Activated CD4-positive, CD25-positive, alpha-beta regulatory T cell (primary cell): ENCODE measurements at places on chromosomes 1 and 21.

- DNase-seq = no peak
Observed at GRCh38 chr21:44444286-44444931, 10.9 kb upstream of the LRRC3 start.

DNA sequence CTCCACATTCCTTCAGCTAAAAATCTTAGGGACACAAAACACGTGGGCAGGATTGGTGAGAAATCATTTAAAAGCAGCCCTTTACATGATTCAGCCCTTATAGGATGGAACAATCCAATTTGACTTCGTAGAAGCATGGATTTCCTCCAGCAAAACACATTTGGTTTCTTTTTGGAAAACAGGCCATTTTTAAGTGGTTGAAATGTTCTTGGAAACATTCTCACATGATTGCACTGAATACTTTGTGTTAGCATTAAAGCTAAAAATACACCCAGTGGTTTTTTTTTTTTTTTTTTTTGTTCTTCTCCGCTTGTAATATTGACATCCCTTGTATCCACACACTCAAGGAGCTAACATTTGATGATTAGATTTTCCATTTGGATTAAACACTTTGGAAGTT, 42.1 kb upstream of the ABCG1 start:
- DNase-seq = no peak

GRCh38 chr1:33532936-33533335, 60.5 kb downstream of the ZSCAN20 start:
- DNase-seq = no peak

DNA sequence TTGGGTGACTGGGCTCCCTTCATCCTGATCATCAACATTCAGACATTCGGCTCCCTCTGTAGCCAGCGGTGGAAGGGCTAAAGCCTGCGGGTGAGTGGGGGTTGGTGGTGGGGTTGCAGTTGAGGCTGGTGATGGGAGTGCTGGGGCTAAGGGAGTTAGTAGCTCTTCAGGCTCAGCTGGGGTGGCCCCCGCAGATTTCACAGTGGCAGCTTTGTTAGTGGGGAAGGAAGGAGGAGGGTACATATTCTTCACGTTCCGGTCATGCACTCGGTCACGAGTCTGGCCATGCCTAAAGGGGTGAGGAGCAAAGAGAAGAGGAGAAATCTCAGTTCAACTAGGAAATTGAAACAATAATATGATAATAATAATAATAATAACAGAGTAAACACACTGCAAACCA, 6.8 kb downstream of the PSMB4 start:
- DNase-seq = no peak

DNA sequence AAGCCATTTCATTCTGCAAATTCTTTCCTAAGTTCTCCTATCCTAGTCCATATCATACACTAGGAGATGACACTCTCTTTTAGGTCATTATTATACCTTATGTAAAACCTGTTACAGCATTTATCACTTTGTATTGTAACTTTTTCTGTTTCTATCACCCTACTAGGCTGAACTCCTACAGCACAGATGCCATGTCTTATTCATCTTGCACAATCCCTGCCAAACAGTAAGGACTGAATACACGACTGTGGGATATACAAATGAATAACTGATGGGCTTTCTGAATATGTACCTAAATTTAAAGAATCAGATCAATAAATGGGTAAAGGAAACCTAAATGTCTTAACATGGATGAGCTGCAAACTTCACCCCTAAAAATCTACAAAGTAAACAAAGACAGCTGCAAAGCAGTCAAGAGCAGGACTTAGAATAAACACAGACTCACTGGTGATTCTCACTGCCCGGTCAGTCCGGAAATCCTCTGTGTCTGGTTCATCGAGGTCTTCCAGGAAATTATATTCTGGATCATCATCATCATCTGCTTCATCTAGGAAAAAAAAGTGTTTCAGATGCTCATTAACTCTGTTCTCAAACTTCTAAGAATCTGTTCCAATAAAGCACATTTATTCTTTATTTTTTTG, 62.3 kb downstream of the GON4L start:
- no peak for DNase-seq

GRCh38 chr21:25708467-25709065, 26.1 kb downstream of the ATP5PF start:
- peak; percentile 8 for DNase-seq

- no peak for DNase-seq
Observed at GRCh38 chr21:42532466-42533181, 19.0 kb downstream of the SLC37A1 start.

GRCh38 chr1:46797696-46798470, 963 bp upstream of the CYP4B1 start:
- DNase-seq = no peak

DNA sequence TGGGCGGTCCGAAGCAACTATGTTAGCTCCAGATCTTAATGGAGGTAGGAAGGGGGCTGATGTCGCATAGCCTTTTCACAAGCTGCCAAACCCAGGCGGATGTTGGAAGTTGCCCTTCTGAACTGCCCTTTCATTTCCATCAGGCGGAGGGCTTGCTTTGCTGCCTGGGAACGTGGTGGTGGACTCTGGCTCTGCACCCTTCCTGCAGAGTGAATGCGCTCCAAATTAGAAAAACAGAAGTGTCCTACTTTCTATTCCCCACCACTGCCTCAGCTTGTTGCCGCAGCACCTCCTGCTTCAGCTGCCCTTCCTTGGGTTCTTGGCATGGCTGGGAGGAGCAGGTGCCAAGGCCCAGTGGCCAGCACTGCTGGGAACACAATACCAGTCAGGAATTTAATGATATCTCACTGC, 60.6 kb downstream of the AK4 start:
- no peak for DNase-seq

DNA sequence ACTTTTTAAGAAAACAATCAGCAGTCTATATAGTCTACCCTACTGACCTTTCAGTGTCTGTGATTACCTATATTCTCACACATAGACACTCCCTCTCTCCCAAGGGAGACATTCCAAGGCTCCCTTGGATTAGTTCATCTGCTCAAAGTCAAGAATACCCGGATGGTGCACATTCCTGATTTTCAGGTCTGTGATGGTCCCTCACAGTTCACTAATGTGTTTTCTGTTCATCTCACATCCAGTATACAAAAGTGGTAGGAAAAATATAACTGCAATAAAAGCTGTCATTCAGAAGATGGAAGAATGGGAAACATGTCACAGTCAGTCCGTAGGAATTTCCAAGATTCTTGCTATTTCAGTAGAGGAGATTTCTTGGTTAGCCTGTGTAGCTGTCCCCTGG, 224.1 kb upstream of the CACYBP start:
- DNase-seq = no peak

DNA sequence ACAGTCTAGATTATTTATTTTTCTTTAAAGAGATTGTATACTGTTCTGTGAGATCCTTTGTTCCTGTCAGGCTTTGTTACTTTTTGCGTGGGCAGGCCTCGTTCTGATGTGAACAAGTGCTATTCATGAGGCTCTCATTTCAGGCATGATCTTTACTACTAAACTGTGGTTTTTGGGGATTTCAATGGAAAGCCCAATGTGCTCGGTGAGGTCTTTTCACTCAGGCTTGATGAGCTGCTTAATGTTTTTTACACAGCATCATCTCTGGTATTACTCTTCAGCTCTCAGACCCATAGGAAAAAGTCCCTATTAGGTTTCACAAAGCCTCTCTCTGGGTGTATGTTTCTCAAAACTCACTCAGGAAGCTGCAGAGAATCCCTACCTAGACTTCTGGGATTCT, 419.4 kb downstream of the GPATCH2 start:
- no peak for DNase-seq

GRCh38 chr1:238895911-238896310, 490.5 kb upstream of the CHRM3 start:
- no peak for DNase-seq

DNA sequence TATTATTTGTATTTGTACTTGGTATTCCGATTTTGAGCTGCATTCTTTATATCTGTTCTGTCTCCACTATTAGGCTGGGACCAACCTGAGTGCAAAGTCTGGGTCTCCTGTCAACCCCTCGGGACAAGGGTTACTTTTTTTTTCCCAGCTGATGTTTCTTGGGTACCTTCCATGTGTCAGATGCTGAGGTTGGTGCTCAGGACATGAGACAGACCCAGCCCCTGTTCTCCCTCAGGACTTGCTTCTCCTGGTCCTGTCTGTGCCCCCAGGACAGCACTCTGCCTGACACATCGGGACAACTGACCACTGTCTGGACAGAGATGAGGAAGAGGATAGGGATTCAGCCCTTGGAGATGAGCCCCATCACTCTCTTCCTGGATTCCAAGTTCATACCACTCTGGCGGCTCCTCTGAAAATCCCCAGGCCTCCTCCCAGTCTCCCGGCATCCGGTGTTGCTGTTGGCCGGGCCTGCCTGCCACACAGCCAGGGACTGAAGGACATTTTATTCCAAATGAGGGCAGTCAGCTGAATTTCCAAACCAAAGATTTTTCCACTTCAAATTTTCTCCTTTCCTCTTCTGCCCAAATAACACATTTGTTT, 55.6 kb upstream of the FMOD start:
- no peak for DNase-seq

DNA sequence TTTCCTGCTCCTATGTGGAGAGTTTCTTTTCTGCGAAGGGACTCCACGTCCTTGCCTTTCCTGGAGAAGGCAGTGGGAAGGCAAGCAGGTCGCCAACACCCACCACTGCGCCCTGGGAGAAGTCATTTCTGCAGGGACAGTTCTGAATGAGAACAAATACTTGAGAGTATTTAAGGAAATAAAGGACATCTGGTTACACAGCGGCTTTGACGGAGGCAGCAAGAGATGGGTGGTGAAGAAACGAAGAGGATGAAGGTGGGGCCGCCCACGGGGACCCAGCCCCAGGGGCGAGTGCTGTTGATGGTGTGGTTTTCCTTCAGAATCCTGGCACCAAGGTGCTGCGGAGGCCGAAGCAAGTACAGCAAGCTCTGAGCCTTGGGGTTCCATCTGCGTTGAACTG, 75.5 kb downstream of the PSMG1 start:
- no peak for DNase-seq

- DNase-seq = no peak
Observed at GRCh38 chr1:116224111-116224510, 112.9 kb downstream of the MAB21L3 start.

DNA sequence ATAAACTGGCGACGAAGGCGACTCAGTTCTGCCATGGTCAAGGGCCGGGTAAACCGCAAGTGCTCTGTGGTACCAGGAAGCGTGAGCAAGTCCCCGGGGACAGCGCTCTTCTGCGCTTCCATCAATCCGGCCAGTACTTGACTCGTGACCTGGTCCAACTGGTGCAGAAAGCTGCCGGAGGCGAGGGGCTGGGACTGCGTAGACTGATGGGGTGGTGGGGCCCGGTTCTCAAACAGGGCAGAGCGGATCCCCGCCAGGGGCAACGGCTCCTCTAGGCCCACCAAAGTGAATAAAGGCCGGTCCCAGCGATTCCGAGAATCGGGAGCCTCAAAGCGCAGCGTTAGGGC, 852 bp downstream of the KTI12 start:
- DNase-seq = no peak

- no peak for DNase-seq
Observed at GRCh38 chr1:198203434-198203833, 46.6 kb downstream of the NEK7 start.

- DNase-seq = no peak
Observed at GRCh38 chr1:54580856-54581550, 33.0 kb downstream of the ACOT11 start.

- DNase-seq = no peak
Observed at GRCh38 chr1:213623064-213623581, 364.6 kb upstream of the PROX1 start.

GRCh38 chr1:30043731-30044408, 679.5 kb downstream of the MATN1 start:
- no peak for DNase-seq

DNA sequence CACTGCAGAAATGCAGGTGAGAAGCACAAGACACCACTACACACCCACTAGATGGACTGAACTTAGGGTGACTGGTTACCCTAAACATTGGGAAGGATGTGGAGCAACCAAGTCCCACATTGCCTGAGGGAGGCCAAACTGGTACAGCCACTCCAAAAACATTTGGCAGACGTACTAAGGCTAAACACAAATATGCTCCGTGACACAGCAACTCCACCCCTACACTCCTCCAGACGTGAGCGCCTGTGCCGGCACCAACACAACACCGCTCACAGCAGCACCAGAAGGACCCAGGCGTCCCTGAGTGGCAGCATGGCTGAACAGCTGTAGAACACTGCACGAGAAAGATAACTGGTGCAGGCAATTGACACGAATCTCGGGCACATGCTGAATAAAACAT, 14.7 kb downstream of the PTTG1IP start:
- DNase-seq = no peak

- no peak for DNase-seq
Observed at GRCh38 chr1:221994274-221994698, 252.4 kb upstream of the DUSP10 start.

DNA sequence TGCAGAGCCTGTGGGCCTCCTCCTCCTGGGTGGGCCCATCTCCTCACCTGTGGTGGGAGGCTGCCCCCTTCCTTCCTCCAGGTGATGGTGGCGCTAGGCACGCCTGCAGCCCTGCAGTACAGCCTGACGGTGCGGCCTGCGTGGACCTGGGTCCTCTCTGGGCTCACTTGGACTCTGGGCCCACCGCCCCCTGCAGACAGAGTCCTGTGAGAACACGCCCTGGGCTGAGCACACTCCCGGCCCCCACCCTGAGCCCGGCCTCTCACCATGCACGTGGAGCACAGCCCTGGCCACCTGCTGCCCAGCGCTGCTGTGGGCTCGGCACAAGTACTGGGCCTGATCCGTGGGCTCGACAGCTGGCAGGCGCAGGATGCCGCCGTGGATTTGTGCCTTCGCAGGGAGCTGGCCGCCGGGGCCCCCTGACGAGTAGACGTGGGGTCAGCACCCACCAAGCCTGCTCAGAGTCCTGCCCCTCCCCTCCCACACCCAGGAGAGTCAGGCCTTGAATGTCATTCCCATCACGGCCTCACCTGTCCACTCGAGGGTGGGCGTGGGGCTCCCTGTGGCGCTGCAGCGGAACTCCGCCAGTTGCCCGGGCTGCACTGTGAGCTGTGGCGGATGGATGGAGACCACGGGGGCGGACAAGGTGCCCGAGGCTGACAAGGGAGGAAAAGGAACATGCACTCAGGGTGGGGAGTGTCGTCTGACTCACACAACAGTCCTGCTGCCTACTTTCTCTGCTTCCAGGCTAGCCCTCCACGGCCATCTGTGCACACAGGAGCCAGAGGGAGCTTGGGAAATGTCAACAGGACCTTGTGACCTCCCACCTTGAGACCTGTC, 43.4 kb downstream of the LDLRAD2 start:
- no peak for DNase-seq

- no peak for DNase-seq
Observed at GRCh38 chr21:29149808-29150425, 19.5 kb downstream of the MAP3K7CL start.

GRCh38 chr1:238892612-238893011, 493.8 kb upstream of the CHRM3 start:
- no peak for DNase-seq

DNA sequence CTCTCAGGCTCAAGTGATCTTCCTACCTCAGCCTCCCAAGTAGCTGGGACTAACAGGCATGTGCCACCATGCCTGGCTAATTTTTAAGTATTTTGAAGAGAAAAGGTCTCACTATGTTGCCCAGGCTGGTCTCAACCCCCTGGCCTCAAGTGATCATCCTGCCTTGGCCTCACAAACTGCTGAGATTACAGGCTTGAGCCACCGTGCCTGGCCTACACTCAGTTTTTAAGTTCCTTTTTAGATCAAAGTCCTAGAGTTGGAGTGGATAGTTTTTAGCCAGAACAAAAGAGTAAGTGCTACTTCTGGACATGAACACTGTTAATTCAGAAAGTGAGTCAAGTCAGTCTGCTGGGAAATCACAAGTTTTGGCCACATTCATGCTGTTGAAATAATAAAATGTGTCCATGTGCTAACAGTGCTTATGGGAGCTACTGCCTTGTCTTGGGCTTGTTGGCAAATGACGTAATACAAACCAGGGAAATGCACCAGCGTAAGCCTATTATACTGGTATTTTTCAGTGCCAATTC, 84.2 kb downstream of the NDUFS5 start:
- no peak for DNase-seq
